Right ventricle myocardium superior (tissue), 1 donor: ENCODE measurements at places on chromosomes 12 and 14. TPM values are rescaled to one million over a fixed set of nuclear protein-coding genes. Genes with fewer than 3 reads are reported as not detected.

RASSF9 gene
- total RNA-seq = 4.5 TPM

PAH gene
- 0.51 TPM for total RNA-seq

DEGS2 gene
- total RNA-seq = not detected

INSM2 gene
- total RNA-seq = not detected

SLC4A8 gene
- total RNA-seq = 0.89 TPM

GRIP1 gene
- total RNA-seq = 4.1 TPM

TAS2R9 gene
- 0.22 TPM for total RNA-seq

ERC1 gene
- 46.6 TPM for total RNA-seq
